ENCODE measurements at places on chromosomes 7 and 10. TPM values are rescaled to one million over a fixed set of nuclear protein-coding genes. Genes with fewer than 3 reads are reported as not detected.
A peak's percentile ranks its signal among the peaks of the same experiment; 100 is the strongest.

SLC39A12 gene
- total RNA-seq = not detected

GRCh38 chr7:47967708-47968107 is 11.7 kb downstream of the HUS1 start:
- DNase-seq = no peak

DNA sequence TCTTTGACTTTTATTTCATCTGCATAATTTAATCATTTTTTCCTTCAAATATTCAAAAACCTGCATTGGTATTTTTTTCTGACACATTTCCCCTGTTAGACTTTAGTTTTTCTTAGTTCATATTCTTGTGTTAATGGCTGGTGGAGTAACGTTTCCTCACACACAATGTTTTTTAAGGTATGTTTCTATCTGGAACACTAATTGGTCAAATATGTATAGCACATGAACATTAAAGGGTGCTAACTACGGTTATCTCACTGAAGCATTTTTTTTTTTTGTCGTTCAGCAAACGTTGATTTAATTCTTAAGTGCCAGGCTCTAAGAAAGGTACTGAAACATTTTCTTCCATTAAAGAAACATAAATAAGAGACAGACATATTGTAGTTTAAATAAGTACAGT is 87.7 kb downstream of the PTPRZ1 start:
- no peak for DNase-seq

GRCh38 chr10:78992333-78992732 is 76.4 kb upstream of the ZMIZ1 start:
- DNase-seq = no peak

DNA sequence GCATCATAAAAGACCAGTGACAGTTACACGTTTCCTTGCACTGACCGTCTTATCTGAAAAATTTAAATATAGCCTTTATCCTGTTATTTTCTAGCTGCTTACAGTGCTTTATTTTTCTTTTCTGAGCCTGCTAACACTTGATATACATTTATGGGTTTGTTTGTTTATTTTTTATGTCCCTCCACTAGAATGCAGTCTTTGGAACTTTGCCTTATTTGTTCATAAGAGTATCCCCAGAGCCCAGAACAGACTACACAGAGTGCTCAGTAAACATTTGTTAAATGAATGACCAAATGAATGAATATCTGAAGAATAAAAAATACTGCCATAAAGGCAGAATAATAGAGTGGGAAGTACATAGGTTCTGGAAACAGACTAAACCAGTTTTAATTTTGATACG is 202.3 kb upstream of the LRRN3 start:
- DNase-seq = no peak

ORAI2 gene
- total RNA-seq = 69.7 TPM

DNAH11 gene
- total RNA-seq = under 0.01 TPM

- no peak for DNase-seq
These were observed 369.2 kb upstream of the KLF6 start for GRCh38 chr10:4154191-4154715.

GRCh38 chr10:44498222-44498621 is 113.3 kb upstream of the CXCL12 start:
- DNase-seq = no peak

DNA sequence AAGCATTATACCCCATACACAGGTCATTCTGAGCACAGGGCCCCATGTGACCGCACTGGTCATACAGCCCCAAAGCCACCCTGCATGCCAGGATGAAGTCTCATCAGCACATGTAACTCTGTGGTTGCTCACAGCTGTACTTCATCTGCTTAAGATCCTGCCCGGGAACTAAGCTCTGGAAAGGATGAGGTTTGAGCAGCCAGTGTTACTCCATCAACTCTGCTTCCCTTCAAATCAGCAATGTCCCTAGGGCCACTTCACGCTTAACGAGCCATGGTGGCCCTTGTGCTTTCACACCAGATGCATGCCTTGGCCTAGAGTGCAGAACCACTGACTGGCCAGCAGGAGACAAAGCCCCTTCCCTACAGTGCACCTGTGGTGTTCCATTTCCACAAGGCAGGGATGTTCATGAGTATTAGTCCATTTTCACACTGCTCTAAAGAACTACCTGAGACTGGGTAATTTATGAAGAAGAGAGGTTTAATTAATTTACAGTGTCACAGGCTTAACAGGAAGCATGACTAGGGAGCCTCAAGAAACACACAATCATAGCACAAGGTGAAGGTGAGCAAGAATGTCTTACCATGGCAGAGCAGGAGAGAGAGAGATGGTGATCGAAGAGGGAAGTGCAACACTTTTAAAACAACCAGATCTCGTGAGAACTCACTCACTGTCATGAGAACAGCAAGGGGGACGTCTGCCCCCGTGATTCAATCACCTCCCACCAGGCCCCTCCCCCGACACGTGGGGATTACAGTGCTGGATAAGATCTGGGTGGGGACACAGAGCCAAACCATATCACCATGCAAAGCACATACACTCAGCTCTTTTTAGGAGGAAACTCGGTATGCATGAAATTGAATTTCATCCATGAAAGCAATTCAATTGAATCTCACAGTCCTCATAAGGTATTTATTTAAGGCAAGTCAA is 149.0 kb upstream of the CDCA7L start:
- DNase-seq = peak; percentile 57

- peak; percentile 82 for DNase-seq
These were observed 11.0 kb downstream of the MPP7 start for GRCh38 chr10:28291881-28292297.

CYREN gene
- 79.0 TPM for total RNA-seq

GIMAP7 gene
- not detected for total RNA-seq

DNA sequence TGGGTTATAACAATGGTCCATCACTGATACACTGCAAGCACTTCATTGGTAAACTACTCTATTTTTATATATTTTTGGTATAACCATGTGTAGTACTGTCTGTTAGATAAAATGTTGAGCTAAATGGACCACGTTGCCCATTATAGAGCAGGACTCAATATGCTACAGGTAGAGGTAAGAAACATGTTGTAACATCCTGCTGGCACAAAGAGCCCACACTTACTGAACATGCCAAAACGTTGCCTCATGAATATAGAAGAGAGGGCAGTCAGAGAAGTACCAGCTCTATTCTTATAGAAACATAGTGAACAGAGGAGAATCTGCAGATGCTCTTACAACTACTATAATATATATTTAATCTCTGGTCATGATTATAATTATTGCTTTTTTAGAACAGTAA is 18.4 kb upstream of the MET start:
- DNase-seq = no peak

DBNL gene
- 271 TPM for total RNA-seq

CBLL1 gene
- total RNA-seq = 37.6 TPM

GRCh38 chr10:73946253-73947145 is 35.6 kb downstream of the PLAU start:
- no peak for DNase-seq

DNA sequence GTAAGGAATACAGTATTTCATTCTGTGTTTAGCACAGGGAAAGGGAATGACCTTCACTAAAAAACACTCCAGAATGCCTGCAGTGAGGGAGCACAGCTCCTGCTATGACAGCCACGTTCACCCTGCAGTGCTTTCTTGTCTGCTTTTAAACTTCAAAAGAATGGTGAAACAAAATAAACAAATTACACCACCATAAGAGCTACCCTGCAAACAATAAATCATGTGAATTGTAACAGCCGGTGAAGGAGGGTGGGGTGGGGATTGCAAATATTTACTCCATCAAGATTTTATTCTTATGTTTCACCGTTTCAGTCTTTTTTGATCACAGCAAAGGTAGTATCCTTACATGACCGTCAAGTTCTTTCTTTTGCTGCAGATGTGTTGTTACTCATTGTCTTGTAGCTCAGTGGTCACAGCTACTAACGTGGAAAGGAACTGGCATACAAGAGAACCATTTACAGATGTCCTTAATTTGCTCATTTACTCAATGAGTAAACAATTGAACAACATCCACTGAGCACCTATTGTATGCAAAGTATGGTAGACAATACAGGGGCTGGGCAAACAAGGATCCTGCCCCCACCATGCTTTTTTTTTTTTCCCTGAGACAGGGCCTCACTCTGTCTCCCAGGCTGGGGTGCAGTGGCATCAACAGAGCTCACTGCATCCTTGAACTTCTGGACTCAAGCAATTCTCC is 4.1 kb upstream of the CHN2 start:
- DNase-seq = no peak

AHCYL2 gene
- 11.9 TPM for total RNA-seq

DNA sequence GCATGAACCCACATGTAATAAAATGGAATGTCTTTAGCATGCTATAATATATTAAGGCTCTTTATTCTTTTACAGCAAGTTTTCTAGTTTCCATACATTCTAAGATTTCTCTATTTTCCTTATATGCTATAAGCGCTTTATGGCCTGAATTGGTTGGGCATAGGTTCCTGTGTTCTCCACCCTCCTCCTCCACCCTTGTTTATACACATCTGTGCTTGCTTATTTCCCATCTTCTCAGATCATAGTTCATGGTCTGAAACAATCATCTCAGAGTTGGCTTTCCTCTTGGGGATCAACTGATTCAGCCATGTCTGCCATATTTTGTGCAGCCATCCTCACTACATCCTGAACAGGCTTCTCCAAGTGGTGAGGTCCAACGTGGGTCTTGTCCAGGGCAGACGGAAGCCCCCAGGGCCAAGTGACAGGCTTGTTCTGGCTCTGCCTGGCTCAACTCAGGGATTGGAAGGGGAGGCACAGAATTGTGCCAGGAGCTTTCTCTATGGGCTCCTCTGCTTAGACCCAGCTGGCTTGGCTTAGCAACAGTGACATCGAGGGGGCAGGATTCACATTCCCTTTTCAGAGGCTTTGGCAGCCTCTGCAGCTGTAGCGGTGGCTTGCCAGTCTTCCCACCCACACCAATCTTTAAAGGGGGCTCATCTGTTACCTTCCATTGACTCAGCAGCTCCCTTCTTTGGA is 327.3 kb downstream of the PTEN start:
- no peak for DNase-seq

GRCh38 chr7:24786306-24786705 is 29.0 kb upstream of the GSDME start:
- DNase-seq = peak; percentile 23

MSS51 gene
- 1.4 TPM for total RNA-seq

ERVW-1 gene
- not detected for total RNA-seq

GRCh38 chr7:104039363-104039762 is 49.9 kb upstream of the RELN start:
- DNase-seq = no peak

GJD4 gene
- total RNA-seq = not detected
